ENCODE measurements at places on chromosomes 6 and 20.

DNA sequence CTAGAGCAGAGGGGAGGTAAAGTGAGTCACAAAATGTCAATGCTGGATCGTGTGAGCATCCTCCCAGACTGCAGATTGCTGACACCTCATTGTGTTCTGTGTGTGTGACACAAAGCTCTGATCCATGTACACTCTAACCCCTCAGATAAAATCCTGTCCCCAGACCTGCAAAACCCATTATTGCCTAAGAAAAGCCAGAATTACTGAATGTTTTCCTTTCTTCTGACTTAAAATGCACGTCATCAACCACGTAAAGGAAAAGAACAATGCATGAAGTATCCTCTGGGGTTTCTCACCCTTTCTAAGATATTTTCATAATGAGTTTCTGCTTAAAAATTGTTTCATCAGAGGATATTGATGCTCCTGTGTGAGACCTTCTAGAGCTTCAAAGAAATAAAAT lies 218.0 kb upstream of the PREP start:
- no peak for DNase-seq

DNA sequence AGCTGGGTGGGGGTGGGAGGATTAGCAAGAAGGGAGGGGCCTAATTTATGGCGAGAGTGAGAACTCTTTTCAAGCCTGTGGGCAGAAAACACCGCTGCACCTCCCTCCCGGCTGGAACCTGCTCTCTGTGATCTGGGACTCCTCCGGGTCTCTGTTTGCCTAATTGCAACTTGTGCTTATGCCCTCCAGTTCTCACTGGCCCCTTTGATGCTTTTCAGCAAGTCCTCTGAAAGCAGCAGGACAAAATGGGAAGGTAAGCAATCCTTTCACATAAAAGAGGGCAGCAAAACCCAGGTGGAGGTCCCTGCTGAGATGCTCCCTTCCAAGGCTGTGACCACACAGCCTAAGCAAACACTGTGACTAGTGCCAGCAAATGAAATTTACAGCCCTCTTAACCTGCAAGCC lies 523.0 kb upstream of the FLRT3 start:
- no peak for DNase-seq

DNA sequence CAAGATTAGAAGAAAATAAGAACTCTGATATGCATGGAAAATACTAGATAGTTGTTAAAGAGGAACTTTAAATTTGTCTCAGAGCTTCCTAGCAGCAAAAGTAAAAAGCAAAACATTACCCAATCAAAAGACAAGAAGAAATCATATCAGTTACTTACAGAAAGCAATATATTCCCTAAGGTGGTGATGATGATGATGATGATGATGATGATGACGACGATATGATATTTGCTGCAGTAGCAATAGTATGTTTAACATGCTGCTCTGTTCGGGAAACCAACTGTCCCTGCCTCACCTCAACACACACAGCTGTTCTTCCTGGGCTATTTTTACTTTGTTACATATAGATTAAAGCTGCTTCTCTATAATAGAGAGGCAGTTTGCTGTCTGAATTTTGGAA lies 12.0 kb upstream of the TBX18 start:
- no peak for DNase-seq

DNA sequence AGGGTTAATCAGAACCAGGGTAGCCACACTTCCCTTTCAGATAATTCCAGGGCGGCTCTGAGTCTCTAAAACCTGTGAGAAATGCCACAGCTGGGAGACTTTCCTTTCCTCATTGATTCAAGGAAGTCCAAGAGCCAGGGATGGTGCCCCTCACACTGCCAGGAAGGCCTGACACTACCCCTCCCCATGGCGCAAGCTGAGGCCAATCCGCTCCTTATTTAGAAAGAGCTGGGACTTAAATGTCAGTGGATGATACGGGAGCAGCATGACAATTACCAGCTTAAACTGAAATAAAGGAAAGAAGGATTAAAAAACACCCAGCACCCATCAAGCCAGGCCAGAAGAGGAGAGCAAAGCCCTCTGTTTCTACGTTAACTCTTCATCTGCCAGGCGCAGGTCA lies 244.4 kb downstream of the LRFN2 start:
- DNase-seq: no peak

DNA sequence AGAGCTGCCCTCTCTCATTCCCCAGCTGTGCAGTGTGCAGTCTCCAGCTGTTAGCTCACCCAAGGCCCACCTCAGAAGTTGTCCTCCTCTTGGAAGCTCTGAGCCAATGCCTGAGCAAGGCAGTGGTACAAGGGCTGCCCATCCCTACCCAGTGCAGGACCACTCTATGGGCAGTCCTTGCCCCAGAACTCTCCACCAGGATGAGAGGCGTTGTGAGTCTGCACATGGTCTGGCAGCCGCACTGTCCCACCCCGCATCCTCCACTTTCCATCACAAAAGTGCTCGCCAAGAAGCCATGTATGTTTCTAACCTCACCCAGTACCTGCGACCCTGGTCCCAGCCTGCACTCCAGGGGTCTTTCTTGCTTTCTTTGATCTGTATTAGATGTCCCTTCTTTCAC lies 175.1 kb upstream of the PMEPA1 start:
- no peak for DNase-seq

- DNase-seq: no peak
Measured at GRCh38 chr6:20703049-20703448, 168.8 kb downstream of the CDKAL1 start.

All from HEK293T (cell line).